Stimulated activated CD4-positive, alpha-beta T cell treated with anti-CD3 and anti-CD28 coated beads, Interleukin-2, amount 100 ng/mL, for 4 hours (primary cell): ENCODE measurements at places on chromosomes 12 and 14.

- DNase-seq: no peak
Observed at GRCh38 chr14:78197051-78197450, 26.9 kb downstream of the NRXN3 start.

DNA sequence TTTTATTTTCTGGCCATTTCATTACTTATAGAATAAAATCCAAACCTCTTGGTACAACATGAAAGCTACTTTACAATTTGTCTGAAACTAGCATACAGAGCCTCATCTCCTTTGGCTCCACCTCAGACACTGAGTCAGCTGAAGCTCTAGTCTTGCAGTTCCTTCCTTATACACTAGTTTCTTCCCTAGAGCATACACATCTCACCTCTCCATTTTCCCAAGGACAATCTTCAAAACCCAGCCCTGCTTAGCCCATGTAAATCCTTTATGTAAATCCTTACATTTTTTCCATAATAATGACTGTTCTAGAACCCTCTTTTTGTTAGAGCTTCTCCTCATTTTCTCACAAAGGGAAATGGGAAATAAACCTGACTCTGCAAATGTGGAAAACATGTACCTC, 463.4 kb downstream of the SLC16A7 start:
- DNase-seq: no peak

DNA sequence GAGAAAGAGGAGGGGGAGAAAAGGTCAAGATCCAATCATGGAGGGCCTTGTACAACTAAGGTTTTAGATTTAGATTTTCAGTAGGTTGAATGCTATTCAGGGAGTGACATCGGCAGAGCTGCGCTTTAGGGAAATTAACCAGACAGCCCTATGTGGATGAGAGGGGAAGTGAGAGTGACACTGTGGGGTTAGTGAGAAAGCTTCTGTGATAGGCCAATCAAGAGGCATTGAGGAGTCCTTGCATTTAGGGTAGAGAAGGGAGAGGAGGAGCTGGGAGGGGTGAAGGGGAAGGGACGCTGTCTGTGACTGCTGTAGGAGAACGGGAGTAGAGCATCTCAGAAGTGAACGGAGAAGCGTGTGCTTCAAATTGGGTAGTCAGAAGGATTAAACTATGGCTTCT, 3.4 kb downstream of the HSD17B6 start:
- DNase-seq: no peak

- no peak for DNase-seq
Observed at GRCh38 chr14:90161129-90161528, 95.2 kb upstream of the PSMC1 start.

DNA sequence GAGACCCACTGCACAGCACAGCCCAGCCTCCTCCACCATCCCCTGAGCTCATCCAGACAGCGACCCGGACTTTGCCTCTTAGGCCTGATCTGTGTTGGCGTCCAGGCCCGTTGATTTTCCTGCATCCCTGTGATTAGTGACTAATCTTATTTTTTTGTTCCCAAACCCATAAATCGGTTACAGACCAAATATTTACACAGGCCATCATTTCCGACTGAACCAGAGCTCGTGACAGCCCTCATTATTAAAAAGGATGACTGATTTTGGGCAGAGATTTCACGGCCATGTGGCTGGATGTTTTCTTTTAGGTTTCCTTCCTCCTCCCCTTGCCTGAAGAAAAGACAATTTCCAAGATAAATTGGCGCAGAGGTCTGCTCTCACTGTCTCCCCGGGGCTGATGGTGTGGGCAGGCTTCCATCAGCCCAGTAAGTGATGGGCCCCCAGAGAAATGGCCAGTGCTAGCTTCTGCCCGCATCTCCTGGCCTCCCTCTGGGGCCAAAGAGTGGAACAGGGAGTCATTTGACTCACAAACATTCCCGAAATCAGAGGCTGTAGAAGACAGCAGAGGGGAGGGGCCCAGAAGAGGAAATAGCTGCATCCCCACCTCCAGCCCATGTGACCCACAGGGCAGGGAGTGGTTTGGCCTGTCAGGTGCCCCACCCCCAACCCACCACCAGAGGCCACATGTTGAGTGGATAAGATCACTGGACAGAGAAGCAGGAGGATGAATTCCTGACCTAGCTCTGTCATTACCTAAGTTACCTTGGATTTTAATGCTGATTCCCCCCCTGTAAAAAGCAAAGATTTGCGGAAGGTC, 283.5 kb downstream of the KSR2 start:
- DNase-seq: no peak

DNA sequence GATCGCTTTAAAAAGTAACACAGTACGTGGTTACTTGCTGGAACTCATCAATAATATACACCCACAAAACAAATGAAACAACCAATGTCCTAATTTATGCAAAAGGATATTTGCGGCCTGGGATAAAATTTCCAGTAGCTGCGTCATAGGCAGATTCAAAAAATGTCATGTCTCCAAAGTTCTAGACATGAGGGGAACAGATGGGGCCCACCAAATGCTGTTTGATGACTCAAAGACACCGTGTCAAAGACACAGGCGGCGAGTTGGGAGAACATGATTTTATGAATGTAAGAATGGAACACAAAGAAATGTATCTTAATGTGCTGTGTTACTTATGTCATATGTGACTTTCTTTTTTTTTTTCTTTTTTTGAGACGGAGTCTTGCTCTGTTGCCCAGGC, 34.3 kb upstream of the NCOR2 start:
- no peak for DNase-seq

GRCh38 chr12:94263011-94263811, 114.8 kb downstream of the PLXNC1 start:
- DNase-seq: peak; percentile 60

- no peak for DNase-seq
Observed at GRCh38 chr12:47321436-47321835, 241.7 kb upstream of the AMIGO2 start.

DNA sequence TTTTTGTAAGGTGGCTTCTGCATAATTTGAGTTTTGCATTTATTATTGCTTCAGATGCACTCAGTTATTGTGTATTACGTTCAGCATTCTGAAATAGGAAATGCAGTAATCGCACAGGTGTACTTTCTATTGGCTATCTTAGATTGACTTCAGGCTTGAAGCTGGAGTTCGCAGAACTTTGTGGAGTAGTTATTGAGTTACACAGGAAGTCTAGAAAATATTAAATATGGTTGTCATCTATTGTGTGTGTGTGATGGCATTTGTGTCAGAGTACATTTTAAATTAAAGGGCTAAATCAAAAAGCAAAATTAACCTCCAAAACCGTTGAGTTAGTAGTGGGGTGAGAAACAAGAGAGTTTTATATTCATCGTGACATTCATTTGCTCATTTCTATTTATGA, 2.7 kb downstream of the ARID2 start:
- no peak for DNase-seq

DNA sequence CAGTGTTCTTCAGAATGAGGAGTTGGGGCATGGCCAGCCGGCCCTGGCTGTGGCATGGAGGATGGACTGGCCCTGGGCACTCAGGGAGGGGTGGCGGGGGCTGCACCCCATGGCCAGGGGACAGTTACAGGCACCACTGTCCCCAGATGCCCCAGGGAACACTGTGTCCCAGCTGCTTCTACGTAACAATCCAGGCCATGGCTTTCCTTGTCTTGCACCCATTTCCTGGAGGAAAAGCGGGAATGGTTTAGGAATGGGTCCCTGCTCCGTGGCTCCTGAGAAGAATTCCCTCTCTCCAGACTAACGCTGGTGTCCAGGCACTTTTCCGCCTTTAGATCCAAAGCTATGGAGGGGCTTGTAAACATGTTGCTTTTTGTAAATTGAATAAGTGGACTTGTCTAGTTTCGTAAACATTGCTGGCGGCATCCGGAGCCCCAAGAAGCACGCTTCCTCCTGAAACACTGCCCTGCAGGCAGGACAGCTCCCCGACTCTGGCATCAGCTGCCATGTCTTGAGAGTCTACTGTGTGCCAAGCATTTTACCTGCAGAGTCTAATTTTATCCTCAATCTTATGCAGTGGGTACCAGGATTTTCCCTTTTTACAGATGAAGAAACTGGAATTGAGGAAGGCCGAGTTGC, 238.3 kb downstream of the SLC41A2 start:
- no peak for DNase-seq

DNA sequence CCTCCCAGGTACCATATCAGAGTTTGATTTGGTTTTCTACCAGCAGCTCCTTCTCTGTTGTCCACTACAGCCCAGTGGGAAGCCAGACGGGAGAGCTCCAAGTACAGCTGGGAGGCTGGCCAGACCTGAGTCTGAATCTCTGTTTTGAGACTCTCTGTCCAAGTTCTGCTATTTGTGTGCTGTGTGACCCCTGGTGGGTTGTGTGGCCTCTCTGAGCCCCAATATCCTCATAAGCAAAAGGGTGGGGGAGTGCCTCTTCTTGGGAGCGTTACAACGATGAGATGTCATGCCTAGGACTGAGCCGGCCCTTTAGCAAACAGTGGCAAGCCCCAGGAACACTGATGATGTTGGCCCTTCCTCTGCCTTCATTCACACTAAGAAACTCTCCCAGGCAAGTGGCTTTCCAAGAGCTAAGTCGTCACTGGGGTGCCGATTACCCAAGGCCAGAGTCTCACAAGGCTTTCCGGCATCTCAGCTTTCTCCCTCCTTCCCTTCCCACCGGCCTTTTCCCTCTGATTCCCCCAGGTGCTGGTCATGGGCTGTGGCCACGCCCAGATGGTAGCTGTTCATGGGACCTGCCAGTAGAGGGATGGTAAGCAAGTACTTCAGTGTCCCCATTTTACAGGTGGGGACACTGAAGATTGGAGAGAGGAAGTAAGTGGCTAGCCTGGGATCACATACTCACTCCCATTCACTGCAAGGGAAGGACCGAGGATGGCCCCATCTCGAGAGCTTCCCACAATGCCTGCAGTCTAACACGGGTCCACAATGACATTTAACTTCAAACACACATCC, 47.7 kb downstream of the BCL11B start:
- no peak for DNase-seq

DNA sequence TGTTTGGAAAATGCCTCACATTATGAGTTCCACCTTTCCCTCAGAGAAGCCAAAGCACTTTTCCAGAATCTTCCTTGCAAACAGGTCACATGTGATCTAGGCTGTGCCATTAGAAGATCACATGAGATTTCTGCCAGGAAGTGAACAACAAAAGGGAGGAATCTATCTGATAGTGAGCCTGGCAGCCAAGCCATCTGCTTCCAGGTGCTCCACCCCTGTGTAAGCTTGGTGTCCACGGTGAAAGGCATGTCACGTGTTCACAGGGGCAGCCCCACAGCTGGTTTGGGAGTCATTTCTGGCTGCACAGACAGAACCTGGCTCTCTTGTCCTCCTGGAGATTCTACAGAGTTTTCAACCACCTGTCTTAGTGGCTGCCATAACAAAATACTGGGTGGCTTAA, 3.5 kb upstream of the KSR2 start:
- no peak for DNase-seq

DNA sequence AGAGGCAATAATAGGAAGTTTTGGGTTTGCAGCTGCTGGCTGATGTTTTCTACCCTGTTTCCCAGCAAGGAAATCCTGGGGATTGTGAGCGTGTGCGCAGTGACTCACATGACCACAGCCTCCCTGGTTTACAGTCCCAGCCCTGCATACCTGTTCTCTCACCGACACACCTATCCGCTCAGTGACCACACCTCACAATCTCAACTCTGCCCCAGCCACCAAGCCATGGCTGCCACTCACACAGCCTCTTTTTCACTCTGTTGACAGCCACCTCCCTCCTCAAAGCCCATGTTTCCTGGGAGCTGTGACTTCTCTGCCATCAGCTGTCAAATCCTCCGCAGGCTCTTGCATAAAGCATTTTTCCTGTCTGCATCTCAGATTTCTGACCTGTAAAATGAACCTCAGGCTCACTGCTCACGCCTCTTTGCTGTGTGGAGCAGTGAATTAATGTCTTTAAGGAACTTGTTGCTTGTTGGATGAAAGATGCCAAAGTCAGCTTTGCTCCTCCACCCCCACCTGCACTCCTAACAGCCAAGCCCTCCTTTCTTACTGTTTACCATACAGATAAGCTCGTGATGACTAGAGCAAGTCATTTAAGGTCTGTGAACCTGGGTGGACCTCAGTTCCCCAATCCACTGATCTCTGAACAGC, 43.5 kb downstream of the B4GALNT3 start:
- no peak for DNase-seq

GRCh38 chr12:5210923-5211290, 167.2 kb downstream of the KCNA5 start:
- no peak for DNase-seq

GRCh38 chr12:85065837-85066482, 29.8 kb downstream of the LRRIQ1 start:
- DNase-seq: no peak

DNA sequence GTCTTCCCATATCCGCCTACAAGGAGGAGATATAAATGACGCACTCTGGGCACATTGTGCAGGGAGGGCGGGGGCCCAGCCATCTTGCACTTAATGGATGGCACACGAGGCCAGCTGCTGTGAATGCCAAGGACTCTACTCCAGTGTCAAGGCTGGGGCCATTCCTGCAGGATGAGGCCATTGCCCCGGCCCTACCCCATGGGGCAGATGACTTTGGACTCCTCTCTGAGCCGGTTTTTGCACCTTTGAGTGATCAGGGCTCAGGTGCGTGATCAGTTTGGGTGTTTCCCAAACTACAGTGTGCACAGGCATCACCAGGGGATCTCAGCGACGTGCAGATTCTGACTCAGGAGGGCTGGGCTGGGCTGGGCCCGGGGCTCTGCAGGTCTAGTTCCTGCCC, 16.1 kb downstream of the MMAB start:
- no peak for DNase-seq

- DNase-seq: no peak
Observed at GRCh38 chr12:1640328-1641234, 11.6 kb downstream of the WNT5B start.

DNA sequence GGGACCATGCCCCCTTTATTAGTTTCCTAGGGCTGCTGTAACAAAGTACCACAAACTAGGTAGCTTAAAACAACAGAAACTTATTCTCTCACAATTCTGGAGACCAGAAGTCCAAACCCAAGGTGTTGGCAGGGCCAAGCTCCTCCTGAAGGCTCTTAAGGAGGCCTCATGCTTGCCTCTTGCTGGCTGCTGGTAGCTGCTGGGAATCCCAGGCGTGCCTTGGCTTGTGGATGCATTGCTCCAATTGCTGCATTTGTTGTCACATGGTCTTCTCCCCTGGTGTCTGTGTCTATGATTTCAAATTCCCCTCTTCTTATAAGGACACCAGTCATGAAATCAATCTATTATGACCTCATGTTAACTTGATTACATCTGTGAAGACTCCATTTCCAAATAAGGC, 11.2 kb downstream of the SLC17A8 start:
- DNase-seq: no peak

- DNase-seq: no peak
Observed at GRCh38 chr14:89933002-89933401, 21.5 kb downstream of the EFCAB11 start.

DNA sequence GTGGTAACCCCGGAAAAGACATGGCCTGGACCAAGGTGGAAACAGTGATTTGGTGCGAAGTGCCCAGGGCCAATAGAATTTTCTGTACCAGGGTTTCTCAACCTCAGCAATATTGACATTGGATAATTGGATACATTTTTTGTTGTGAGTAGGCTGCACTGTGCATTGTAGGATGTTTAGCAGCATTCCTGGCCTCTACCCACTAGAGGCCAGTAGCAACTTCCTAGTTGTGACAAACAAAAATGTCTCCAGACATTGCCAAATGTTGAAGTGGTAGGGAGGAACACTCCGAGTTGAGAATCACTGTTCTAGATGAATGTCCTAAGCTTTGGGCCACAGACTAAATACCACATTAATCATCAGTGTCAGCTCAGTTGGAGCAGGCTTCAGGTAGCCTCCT, 6.2 kb upstream of the CGRRF1 start:
- no peak for DNase-seq
